ENCODE measurements at places on chromosomes 4 and X.
A peak's percentile ranks its signal among the peaks of the same experiment; 100 is the strongest.

DNA sequence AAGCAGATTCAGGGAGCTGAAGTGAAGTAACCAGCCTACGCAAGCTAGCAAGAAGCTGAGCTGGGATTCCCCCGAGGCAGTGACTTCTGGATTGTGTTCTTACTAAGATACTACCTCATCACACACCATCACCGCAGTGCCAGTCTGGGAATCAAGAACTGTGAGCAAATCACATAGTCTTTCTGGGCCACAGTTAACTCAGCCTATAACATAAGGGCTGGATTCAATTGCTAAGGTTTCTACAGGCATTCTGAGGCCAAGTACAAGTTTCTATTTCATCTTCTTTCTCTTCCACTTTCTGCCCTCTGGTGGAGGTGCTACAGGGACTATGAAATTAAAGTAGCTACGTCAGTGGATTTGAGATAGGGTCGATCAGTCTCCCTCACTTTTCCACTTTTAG lies 1.4 kb upstream of the CORIN start:
- peak; percentile 29 for DNase-seq

GRCh38 chrX:109880629-109881028 lies 122.3 kb upstream of the TMEM164 start:
- DNase-seq = no peak

DNA sequence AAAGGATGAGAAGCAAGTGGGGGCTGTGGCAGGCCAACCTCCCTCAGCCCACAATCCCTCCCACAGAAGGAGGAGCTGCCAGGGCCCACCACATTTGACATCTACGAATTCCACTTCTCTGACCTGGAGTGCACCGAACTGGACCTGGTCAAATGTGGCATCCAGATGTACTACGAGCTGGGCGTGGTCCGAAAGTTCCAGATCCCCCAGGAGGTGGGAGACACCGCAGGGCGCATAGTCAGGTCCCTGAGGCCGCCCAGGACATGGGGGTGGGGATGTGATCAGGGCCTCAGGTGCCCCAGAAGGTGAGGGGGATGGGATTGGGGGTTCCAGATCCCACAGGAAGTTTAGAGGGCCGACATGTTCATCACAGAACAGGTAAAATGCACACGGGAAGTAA lies 13.7 kb downstream of the ATP5ME start:
- no peak for DNase-seq

- DNase-seq = peak; percentile 60
Observed at GRCh38 chrX:70979136-70979762, 48.4 kb upstream of the SLC7A3 start.

- DNase-seq = no peak
Observed at GRCh38 chr4:94583914-94584641, 132.3 kb downstream of the PDLIM5 start.

DNA sequence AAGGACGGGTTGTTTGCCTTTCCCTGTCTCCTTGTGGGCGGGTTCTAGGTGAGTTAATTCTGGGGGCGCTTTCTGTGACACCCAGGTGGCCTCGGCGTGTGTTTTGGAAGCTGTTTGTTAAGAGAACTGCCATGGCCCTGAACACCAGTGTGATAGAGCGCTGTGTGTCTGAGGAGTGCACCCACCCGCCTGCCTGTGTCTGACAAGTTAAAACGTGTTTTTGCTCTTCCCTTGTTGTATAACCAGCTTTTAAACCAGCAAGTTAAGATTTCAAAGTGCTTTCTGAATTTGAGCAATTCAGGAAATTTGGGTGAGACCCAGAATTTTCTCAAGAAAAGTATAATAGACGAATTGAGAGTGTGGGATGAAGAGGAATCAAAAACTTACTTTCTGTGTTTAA lies 55.2 kb upstream of the HGFAC start:
- DNase-seq = no peak

GRCh38 chr4:105996845-105997244 lies 101.6 kb downstream of the NPNT start:
- DNase-seq = no peak

DNA sequence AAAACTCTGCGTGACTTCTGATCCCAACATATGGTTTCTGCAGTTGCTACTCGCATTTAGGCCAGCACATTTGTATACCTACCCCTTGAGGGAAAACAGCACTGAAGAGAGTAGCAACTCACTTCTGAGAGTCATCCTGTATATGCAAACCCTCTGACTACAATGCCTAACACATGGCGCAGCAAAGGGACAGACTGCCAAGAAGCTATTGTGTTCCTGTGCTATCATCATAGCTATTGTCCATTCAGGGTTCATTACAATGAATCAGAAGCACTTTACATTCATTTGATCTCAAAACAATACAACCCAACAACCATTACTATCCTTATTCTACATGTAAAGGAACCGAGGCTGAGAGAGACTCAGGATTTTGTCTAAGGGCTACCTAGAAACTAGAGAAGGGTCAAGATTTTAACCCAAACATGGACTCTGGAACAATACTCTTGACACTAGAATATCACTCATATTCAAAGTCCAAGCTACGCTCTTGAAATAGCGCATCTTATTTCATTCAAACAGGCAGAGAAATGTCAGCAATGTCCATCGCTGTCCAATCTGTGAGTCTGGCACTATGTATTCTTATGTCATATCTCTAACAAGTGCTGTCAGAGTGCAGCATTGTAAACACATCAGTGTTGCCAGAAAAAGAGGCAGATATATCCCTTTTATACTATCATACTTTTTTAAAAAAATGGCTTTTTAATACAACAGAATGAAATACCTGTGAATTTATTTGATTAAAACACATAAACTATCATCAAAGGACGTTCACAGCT lies 173.6 kb downstream of the CORIN start:
- DNase-seq = no peak

DNA sequence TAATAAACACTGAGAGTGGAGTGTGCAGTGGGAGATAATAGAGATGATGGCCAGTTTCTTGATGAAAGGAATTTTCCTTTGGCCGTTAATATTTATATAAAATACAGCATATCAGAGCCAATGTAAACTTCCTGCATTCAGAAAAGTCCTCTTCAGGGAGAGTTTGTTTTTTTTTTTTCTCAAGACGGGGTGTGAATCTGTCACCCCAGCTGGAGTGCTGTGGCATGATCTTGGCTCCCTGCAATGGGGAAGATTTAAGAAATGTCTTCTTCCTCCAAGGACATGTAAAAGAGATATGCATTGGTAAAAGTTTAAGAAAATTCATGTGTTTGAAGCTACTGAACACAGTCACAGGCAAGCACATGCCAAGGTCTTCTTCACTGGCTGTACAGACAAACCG lies 25.4 kb upstream of the TBC1D9 start:
- no peak for DNase-seq

All from EH (cell line).